Activated T-cell treated with anti-CD3 and anti-CD28 coated beads, Interleukin-2, amount 50 U/mL, for 72 hours (primary cell): ENCODE measurements at places on chromosomes 7 and 10. TPM values are rescaled to one million over a fixed set of nuclear protein-coding genes. Genes with fewer than 3 reads are reported as not detected.
A peak's percentile ranks its signal among the peaks of the same experiment; 100 is the strongest.

DNA sequence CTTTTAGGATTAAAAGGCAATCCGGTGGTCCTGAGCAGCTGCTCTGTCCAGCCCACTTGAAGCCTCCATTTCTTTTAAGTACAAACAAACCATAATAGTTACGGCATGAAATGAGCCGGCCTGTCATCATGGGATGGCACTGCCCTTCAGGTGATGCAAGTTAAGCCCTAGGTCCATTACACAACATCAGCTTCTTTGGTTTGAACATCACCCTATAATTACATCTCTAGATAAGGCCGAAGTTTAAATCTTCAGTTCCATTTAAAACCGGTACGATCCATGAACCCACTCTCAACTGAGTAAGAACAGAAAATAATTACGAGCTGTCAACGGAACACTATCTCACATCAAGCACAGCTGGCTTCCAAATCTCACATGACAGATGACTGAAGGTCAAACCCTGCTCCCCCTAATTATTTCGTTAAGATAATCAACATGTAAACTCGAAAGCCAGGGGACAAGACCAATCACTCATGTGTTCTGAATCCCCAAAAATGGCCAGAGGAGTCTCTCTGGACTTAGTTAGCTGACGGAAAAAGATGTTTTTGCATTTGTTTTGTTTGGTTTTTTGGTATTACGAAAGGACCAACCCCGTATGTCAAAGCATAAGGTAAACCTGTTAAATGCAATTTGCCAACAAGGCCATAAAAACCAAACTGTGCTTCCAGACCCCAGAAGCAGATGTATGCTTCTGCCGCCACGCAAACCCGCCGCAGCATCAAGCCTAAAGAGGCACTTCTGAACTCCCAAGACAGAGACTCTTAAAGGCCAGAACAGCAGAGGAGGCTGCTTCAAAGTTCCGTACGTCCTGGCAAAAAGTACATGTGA lies 10.8 kb downstream of the GNA12 start:
- DNase-seq = no peak

DNA sequence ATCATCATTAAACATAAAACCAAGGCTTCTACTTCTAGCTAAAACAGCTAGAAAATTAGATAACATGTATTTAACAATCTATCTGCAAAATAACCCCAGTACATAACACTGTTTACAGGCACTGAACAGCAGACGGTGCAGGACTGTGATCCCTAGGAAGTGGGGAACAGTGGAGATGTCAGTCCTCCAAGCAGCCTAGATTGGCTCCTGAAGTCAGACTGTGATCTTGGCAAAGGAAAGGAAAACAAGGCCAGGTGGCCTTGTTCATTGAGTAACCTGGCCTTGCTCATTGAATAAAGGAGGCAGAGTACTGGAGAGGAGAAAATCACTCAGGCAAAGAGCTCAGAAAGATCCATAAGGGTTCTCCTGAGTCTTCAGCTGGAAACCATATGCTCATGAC lies 77.7 kb upstream of the DIP2C start:
- DNase-seq = no peak

TBXAS1 gene
- 4.7 TPM for total RNA-seq

GRCh38 chr10:23370106-23370505 lies 25.5 kb upstream of the C10orf67 start:
- no peak for DNase-seq

DNA sequence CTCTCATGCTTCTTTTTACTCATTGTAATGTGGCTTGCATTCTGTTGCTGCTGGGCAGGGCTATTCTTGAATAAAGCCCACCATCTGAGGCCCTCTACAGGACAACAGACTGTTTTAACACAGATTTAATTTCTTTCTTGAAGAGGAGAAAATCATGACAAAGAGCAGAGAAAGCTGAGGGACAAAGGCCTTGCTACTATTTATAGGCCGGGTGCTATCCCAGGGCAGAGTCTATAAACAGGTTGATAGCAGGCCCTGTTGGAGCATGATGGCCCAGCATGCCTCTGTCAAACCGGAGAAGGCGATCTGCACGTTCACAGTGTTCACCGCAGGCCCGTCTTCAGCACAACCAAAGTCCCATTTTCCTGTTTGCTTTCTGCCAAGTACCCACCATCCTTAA lies 3.0 kb downstream of the VIPR2 start:
- DNase-seq = no peak

DNA sequence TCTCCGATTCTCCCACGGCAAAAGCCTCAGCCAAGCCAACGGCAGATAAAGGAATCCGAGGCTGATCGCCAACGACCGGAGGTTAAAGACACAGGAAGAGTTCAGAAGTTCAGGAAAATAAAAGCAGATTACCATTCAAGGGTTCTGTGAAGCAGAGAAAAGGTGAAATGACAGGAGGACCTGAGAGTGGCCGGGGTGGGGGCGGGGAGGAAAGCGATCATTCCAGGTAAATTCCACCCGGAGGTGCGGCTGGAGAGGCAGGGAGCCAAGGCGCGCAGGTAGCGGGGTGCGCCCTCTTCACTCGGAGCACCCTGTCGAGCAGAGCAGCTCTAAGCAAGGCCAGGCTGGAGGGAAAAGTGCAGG lies 35.3 kb upstream of the SEPHS1 start:
- DNase-seq = no peak

ADRA2A gene
- 0.07 TPM for total RNA-seq

- peak; percentile 51 for DNase-seq
Observed at GRCh38 chr10:12194752-12195271, 879 bp downstream of the NUDT5 start.

DCLRE1A gene
- total RNA-seq = 15.4 TPM

GRCh38 chr10:86022906-86023305 lies 343.7 kb downstream of the GRID1 start:
- DNase-seq = no peak
